ENCODE measurements at places on chromosomes 1 and 21.
A peak's percentile ranks its signal among the peaks of the same experiment; 100 is the strongest.

DNA sequence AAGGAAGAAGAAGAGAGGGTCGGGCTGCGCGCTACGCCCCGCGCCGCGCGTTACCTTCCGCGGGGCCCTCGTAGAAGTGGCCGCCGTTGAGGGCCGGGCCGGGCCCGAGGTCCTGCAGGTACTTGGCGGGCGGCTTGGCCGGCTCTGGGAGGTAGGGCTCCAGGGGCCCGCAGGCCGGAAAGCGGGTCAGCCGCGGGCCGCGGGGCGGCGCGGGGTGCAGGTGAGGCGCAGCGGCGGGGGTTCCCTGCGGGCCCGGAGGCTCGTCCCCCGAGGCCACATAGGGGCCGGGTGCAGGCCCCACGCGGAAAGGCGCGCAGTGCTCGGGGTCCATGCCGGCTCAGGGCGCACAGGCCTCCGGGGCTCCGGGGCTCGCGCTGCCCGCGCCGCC lies 196 bp downstream of the ALX3 start:
- no peak for DNase-seq

GRCh38 chr1:110091791-110092190 lies 20.5 kb upstream of the UBL4B start:
- no peak for DNase-seq

- no peak for DNase-seq
These were observed 23.8 kb downstream of the ZMPSTE24 start for GRCh38 chr1:40281853-40282252.

DNA sequence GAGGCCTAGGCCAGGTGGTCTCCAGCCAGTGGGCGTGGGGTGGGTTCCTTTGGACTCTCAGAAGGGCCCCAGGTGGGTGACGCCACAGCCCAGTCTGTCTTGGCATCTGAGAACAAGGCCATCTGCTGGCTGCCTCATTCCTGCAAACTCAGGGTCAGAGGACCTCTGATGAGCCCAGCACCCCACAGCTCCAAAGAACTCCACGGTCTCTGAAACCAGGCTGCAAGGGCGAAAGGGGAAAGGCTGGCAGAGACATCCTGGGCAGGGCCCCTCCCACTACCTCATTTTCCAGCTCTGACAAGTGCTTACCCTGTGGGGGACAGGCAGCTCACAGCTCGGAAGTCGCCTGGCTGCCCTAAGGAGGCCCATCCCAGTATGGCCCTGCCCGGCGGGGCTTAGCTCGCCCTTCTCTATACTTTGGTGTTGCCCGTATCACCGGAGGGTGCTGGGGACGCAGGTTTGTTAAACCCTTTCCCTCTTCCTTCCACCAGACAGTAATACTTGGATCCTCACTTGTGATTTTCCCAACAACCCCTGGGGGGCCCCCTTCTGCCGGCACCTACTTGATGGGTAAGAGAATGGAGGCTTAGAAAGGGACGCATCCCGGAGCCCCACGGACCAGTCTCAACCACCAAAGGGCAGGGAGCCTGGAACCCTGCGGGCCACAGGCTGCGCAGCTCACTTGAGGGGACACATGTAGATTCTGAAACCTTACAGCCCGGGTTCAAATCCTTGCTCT lies 10.9 kb upstream of the EDN2 start:
- no peak for DNase-seq

- DNase-seq, result no peak
These were observed 48.2 kb upstream of the TNFSF4 start for GRCh38 chr1:173255214-173255813.

GRCh38 chr1:114097109-114097508 lies 56.6 kb downstream of the SYT6 start:
- DNase-seq, result no peak

GRCh38 chr1:197908716-197909220 lies 6.3 kb downstream of the C1orf53 start:
- DNase-seq, result no peak

DNA sequence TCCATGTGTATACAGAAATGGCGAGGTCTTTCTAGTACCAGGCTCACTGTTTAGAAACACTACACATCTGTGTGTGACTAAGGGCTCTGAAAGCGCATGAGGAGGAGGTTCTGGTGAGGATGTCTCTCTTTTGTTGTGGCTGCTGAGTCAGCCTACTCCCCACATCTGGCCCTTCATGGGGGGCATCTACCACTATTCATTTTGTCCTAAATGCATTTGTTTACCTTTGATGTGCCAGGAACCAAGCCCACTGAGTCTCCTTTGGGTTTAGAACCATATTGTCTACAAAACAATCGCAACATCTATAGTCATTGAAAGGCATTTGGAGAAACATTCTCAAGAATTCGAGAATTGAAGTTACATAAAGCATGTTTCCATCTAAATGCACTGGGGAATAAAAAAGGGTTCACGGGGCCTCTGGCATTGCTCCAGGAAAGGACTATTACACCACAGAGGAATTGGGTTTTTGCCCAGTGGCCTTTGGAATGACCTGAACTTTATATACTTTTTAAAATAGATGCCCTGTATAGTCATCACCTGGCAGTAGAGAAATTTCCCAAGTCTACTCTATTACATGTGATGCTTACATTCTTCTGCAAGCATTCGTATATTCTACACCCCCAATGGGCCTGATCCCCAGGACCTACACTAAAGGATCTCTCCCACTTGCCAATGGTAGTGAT lies 35.1 kb upstream of the ADORA3 start:
- DNase-seq, result no peak

DNA sequence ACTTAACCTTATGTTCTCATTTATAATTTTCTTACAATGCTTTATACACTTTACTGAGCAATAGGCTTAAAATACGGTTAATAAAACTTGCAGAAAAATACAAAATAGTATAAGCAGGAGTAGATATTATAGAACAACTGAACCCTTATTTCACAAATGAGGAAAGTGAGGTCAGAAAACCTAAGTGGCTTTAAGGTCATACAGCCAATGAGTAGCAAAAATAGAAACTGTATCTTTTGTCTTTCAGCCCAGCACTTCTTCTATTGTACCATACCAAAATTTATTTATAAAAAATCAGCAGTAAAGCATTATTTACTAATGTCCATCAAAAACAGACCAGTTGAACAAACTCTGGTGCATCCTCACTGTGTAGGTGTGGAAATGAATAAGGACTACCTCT lies 11.6 kb downstream of the FBXO42 start:
- no peak for DNase-seq

GRCh38 chr1:17045634-17046333 lies 8.0 kb downstream of the SDHB start:
- DNase-seq, result peak; percentile 32

DNA sequence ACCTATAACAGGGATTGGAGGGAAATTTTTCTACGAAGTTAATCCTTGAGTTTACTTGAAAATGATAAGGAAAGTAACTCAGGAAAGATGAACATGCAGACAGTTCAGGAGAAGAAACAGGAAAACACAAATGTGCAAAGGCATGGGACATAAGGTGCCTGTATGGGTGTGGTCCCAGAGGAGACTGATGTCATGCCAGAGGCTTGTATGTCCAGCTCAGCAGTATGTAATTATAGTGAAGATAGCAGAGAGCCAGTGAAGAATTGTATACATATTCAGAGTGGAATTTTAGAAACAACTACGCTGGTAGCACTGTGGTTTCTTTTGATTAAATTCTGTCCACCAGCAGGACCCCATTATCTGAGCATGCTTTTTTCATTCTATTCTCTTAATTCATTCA lies 179.5 kb downstream of the LRRC7 start:
- no peak for DNase-seq

DNA sequence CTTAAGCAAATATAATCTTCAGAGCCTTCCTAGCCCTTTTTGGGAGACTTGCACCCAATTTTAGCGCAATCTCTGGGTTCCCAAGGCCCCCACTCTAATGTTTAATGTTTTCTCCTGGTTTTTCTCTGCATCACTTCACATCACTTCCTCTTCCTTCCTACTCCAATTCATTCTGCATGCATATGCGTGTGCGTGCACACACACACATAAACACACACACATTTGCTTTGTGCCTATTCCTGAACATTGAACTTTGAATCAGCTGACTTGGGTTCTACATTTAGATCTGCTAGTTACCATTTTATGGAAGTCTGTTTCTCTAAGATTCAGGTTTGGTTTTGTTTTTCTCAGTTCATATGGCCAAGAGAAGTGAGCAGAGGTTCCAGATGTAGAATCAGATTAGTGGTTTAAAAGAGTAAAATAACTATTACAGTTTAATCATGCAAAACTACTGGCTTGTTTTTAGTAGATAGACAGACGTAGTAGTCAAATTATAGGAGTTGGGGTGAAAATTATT lies 7.4 kb upstream of the EDEM3 start:
- no peak for DNase-seq

DNA sequence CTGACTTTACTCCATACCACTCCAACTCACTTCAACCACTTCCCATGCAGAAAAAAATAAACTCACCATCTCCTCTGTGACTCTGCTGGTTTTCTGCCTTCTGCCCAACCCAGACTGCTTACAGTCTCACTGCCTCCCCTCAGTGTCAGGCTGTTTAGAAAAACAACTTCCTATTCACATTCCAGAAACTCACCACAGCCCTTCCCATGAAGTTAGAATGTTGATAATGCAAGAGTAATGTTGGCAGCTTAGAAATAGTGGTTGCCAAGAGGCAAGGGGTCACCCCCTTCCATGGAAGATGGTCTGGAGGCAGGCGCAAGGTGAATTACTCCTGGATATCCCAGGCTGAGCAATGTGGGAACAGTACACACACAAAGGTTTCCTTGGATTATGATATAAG lies at the start of gene SELP:
SELP (minus strand) TSS at position 119 of the 400 bp plus-strand sequence; CDS start at position 69, 50 bp downstream.
- no peak for DNase-seq

DNA sequence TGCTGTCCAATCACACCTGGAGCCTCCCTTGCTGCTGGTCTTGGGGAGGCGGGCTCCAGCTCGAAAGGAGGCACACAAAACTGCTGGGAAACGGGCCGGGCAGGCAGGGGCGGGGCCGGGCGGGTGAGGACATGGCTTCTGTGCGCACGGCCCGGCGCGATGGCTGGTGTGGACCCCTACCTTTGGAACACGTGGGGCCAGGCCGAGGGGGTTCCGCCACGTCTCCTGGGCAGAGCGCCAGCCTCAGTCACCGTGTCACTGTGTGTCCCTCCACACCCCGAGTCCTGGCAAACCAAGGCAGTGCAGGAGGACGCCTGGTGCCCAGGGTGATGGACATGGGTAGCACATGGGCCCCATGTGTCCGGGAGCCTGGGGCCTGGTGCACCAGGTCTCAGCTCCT lies 42.0 kb upstream of the ADARB1 start:
- no peak for DNase-seq

- DNase-seq, result no peak
These were observed 6.8 kb upstream of the CDC42 start for GRCh38 chr1:22045604-22046228.

Data from NCI-H1694 (cell line).